Karpas-422 (cell line): ENCODE measurements at places on chromosomes 5 and 9.

DNA sequence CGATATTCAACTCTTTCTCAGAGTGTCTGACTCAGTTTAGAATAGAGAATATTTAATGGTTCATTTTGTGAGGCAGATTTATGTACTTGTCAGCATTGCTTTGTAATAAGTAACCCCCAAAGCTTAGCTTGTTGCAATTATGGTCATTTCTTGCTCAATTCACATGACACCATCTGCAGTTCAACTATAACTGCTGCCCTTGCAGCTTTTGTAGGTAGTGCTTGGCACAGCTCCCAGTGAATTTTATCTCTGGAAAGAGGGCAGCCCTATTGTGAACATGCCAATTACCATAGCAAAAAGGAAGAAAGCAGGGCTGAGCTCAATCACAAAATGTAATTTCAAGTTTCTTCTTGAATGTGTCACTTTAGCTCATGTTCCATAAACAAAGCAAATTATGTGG, 1587.7 kb upstream of the ACO1 start:
- DNase-seq: no peak

GRCh38 chr9:75451505-75451904, 363.2 kb downstream of the OSTF1 start:
- no peak for DNase-seq

DNA sequence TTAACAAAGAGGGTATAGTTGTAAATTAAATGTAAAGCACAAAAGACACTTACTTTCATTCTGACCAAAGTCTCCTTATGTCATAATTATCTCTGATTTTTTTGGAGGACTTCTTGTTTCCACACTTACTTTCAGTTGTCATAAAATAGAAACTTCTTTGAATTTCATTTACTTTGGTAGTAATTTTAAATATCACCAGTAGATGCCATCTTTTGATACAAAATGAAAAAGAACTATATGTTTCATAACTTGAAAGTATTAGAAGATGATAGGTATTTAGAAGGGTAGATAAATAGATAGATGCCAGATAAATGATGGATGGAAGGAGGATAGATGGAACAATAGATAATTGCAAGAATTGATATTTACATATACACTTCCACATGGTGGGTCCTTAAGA, 1865.3 kb upstream of the CDH9 start:
- no peak for DNase-seq

DNA sequence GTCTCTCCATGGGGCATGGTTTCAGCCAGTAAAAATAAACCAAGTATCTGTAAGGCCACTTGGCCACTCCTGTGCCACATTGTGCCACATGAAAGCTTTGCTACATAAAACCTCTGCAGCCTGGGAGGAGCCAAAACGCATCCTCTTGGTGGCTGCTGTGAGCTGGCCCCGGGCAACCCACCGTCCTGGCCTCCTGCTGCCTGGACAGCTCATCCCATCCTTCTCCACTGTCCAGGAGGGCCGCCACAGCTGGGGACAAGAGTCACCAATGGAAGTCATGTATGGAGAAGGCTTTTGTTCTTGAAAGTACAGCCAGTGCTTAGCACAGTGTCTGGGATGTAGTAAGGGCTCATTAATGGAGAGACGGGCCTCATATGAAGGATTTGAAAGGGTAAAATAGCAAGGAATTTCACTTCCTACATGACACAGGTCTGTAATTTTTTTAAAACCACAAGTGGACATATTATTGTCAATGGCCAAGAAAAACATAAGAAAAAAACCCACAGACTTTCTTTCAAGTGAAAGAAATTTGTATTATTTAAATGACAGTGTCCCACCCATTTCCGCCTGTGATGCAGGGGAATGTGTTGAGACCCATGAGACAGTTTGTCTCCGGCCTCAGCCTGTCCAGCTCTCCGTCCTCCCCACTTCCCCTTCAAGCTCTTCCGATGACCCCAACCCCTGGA, 6.6 kb downstream of the PTGES start:
- DNase-seq: no peak

DNA sequence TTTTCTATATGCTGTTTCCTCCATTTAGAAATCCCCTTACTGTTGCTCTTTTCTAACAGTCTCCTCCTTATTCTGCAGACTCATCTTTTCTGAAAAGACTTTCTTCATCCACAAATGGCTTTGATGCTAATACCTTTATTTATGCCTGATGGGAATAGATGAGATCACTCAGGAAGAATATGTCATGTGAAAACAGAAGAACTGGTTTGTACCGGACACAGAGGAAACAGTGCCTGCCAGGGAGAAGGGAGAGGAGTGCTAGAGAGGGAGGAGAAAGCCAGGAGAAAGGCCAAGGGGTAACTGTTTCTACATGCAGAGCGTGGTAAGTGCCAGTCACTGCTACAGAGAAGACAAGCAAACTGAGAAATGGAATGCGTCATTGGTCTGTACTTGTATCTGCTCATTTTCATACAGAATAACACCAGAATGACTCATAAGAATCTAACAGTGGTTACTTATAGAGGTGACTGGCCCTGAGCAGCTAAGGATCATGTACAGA, 45.9 kb upstream of the PJA2 start:
- DNase-seq: no peak

DNA sequence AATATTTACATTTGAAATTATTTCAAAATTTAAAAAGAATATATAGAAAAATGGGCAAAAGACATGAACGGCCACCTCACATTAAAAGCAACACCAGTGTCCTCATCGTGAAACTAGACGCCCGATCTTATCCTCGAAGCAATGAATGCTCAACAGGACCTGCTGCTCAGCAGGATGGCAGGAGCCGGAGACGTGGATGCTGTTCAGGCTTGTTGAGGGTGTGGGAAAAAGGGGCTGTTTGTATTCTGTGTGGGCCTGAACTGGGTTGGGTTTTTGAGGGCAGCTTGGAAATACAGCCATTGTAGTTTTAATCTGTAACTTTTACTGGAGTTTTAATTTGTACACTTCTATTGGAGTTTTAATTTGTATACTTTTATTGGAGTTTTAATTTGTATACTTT, 20.3 kb downstream of the EXOC3 start:
- no peak for DNase-seq

GRCh38 chr9:32665101-32665500, 29.6 kb upstream of the TAF1L start:
- no peak for DNase-seq

GRCh38 chr5:132394667-132395259, 25.3 kb downstream of the SLC22A5 start:
- DNase-seq: no peak

- no peak for DNase-seq
These were observed 39.0 kb upstream of the HOMER1 start for GRCh38 chr5:79552984-79553383.

DNA sequence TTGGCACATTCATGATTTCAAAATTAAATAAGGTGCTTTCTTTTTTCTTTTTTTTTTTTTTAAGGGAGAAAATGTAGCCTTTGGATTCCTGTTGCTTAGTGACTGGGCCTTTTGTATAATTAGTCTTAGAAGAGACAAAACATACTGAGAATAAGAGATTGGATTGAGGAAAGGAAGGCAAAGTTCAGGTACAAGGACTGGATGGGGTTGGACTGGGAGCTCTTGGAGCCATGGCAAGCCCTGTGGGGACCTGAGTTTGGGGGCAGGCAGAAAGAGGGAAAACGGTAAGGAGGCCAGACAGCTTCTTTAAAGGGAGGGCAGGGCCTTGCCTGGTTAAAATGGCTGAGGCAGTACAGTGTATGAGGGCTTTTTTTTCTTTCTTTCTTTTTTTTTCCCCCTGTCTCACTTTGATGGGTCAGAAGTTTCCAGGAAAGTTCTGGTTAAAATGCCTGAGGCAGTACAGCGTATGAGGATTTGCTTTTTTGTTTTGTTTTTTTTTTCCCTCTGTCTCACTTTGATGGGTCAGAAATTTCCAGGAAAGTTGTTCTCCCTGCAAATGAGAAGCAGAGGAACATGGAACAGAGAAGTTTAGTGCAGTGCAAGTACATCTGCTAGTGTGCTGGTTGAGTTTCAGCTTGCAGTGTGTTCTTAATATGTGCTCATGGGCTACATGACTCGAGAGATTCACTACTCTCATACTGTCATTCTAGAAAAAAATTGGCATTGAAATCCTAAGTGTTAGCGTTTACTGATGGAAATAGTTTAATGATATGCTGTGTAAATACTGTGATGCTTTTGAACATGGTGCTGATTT, 16.8 kb downstream of the SNX18 start:
- peak; percentile 32 for DNase-seq

- no peak for DNase-seq
These were observed 680 bp downstream of the SELENOP start for GRCh38 chr5:42810834-42811590.

- no peak for DNase-seq
These were observed at the start of gene FIBCD1 for GRCh38 chr9:130938652-130939404. Gene FIBCD1, minus strand, starts transcription at chr9:130939247. Its CDS starts 640 bp downstream, at chr9:130938607.

GRCh38 chr9:22049411-22049810, 40.3 kb upstream of the CDKN2B start:
- DNase-seq: no peak

DNA sequence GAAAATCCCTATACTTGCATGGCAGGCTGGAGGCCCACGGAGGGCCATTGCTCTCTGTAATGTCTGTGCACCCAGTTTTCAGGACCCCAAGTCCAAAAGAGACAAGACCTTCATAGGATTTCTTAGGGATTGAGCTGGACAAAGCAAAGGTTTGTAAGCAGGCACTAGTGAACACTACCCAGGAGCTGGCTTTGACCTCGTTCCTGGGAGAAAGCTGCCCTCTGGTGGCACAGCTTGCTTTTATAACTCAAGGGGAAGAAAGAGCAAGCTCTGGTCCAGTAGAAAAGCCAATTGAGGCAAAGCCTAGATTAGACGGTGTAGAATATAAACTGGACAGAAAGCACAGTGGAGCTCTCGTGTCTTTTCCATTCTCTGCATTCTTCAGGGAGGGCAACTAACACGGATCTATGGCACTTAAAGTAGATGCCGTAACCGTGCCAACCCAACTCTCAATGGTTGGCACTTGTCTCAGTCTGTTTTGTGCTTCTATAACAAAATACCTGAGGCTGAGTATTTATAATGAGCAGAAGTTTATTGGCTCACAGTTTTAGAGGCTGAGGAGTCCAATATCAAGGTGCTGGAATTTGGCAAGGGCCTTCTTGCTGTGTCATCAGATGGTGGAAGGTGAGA, 7.9 kb downstream of the GABRP start:
- peak; percentile 87 for DNase-seq

- DNase-seq: no peak
These were observed 1.1 kb downstream of the PPIC start for GRCh38 chr5:123035360-123035917.

DNA sequence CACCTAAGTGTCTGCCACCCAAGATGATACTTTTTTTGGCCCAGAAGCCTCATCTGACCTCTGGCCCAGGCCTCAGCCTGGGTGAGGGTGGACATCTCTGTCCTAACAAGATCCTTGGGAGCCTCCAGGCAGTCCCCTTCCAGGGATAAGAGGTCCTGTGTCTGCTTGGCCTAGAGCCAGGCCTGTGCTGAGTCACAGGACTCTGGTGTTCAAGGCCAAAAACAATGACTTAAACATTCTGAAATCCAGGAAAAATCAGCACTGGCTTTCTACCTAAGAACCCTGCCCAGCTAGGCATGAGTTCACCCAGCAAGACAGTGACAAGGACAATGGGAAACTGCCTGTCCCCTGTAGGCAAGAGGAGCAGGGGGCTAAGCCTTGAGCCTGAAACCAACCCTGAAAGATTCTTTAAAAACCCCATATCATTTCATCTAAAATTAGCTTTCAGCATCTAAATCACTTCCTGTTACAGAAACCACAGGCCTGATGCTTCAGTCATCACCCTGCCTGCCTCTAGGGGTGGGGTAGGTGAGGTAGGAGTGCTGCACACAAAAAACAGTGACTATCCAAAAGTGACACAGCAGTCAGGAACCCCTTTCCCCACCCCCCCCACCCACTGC, 29.9 kb downstream of the CSF2 start:
- peak; percentile 78 for DNase-seq

DNA sequence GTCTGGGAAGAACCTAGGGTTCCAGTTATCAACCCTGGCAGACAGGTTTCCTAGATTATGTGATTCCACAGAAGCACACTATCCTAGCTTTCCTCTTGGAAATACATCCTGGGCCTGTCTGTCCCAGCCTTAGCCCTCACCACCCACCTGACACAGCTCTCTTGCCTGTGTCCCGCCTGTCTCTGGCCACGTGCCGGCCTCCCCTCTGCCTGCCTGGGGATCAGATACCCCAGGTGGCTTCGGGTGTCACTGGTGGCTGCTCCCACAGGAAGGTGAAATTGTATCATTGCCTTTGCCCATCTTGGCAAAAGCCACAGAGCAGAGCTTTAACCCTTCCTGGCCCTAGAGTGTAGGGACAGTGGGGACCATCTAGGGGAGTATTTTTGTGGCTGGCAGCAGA, 6.2 kb downstream of the COL27A1 start:
- DNase-seq: no peak

DNA sequence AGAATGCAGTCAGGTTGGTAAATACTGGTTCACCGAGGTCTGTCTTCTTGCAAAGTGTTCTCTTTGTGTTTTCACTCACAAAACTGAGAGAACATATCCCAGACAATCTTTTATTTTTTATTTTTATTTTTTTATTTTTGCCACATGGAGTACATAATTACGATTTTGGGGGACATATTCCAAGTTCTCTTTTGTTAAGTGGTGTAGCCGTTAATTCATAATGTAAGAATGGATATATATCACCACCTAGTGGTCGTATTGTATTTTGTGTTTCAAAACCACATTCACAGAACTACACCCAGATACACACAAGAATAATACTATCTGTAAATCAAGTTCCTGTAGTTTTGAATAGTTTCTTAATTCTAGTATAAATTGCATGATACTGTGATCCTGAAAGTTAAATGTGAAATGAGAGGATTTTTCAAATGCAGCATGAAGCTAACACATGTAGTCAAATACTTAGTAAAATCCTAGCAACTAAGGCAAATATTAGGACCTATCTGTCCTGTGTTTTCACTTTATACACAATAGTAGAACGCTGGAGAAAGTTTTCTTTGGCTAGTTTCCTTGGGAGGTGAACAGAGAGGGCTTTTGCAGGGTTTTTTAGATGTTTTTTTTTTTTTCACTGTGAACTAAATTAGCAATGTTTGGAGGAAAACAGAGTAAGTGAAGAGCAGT, 92.7 kb downstream of the VCAN start:
- peak; percentile 74 for DNase-seq

GRCh38 chr5:174282391-174282790, 236.9 kb downstream of the NSG2 start:
- DNase-seq: no peak

DNA sequence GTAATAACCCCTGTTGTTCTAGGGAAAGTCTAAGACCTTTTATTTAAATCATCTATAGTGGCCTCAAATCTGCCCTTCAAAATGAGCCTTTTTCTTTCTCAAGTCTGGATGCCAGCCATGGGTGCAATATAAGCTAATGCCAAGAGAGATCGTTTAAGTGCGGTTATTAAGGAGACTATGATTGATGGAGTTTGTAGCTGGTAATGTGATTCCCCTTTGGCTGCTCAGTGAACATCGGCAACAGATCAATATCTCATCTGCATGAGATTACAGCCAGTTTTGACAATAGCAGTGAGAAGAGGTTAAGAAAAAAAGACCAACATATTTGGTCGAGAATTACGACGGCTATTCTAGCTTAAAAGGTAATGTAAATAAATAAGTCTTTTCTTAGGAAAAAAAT, 1049.4 kb upstream of the NUDT12 start:
- no peak for DNase-seq
